ENCODE measurements at places on chromosomes 6 and 20.

GRCh38 chr20:23937303-23938117, 51.1 kb downstream of the GGTLC1 start:
- peak; percentile 60 for DNase-seq

GRCh38 chr6:133350928-133351327, 109.8 kb downstream of the EYA4 start:
- no peak for DNase-seq

DNA sequence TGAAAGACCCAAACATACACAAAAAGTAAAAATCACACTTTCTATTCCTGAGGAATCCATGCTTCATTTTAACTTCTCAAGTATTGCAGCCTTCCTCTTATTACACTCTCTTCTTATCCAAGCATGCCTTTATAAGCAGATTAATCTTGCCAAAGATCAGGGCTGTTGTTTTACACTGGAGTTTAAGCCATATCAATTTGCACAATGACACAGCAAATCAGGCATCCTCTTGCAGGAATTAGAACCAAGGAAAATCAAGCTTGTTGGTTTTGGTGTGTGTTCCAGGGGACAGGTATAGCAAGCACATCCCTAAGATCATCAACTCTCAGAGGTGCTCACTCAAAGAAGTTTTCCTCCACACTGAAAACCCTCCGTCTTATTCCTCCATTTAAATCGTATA, 69.5 kb downstream of the CYP39A1 start:
- no peak for DNase-seq

GRCh38 chr20:57040466-57040865, 226.0 kb downstream of the BMP7 start:
- no peak for DNase-seq

GRCh38 chr6:53727748-53728147, 62.2 kb upstream of the KLHL31 start:
- DNase-seq = no peak

DNA sequence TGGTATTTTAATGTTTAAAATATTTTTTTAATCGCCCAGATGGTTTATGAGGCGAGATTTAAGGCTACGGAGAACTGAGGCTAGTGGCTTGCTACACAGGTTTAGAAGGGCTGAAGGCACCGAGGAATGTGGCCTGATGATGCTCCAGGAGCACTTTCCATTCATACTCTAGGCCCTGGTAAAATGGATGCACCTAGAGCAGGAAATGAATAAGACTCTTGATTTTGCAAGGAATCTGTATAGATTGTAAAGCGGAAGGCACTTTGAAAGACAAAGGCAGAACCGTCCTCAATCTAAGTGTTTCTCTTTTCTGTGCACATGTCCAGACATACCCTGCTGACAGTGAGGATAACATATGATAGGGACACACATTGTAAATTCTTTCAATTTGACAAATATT, 30.1 kb downstream of the POU3F2 start:
- no peak for DNase-seq

DNA sequence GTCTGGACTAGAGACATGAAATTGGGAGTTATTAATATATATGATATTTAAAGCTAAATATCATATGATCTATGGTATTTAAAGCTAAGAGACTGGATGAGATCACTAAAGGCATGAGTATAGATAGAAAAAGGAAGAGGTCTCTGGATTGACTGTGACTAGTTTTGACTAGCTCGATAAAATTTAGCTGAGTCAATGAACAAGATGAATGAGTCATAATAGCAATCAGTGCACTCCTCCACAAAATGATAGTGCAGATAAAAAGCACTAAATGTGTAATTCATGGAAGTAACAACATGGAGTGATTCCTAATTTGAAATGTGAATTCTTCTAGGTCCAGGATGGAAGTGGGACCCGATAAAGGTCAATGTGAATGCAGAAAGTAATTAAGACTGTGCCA, 127.4 kb downstream of the PFDN4 start:
- DNase-seq = no peak

DNA sequence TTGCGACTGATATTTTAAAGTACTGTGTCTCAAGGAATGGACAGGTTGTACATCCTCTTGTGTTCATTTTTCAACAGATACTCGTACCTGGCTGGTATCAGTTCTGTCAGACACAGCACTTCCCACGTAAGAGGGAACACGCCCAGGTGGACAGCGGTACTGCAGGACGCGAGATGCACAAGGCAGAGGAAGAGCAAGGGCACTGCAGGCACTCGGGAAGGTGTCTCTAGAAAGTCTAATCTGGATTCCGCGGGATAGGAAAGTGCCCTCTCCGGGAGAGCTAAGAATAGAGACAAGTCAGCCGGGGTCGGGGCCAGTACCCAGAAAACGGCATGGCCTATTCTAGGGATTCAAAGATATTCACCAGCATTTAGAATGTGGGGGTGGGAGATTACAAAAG, 94.2 kb upstream of the MBOAT1 start:
- DNase-seq = no peak

DNA sequence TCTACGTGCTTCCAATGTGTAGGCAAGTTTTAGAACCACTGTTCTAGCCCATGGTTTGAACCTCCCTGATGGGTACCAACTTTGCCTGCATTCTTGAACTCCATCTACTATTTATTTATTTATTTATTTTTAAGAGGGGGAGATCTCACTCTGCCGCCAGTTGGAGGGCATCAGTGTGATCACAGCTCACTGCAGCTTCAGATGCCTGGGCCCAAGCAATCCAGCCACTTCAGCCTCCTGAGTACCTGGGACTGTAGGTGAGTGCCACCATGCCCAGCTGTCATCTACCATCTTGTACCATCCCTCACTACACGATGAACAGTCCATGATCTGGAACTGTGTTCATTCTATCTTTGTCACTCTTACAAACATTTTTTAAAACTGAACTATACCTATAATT, 28.2 kb downstream of the HLA-F start:
- DNase-seq = no peak

DNA sequence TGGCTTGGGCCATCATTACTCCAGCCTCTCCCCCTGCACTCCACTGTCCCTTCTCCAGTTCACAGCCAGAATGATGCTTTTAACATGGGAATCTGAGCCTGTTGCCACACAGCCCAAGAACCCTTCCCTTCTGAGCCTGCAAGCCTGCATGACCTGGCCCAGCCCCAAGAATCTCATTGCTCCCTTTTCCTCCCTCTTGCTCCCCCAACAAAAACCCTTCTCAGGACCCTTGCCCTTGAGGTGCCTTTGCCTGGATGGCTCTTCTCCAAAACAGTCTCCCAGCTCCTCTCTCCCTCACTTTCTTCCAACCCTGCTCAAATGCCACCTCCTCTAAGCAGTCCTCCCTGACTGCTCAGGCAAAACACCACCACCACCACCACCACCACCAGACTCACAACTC, 157.2 kb downstream of the ANKRD60 start:
- DNase-seq = no peak

GRCh38 chr6:15752820-15753219, 90.0 kb upstream of the DTNBP1 start:
- no peak for DNase-seq

DNA sequence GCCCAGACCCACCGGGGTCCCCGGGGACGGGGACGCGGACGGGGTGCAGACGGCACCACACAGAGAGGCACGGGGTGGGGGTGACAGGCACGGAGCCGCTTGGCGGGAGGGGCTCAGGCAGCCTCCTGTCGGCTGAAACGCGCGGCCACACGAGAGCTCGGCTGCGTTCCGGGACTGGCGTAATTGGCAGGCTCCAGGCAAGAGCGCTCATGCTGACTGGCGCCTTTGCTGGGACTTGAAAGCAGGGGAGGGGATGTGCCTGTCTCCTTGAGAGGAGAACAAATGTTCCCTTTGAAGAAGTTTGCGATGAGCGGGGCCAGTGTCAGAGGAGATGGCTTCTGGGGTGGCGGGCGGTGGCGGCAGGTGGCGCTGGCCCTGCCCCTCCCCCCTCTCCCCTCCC, 25.8 kb downstream of the BHLHE23 start:
- no peak for DNase-seq

GRCh38 chr6:111715321-111715720, 109.6 kb upstream of the TRAF3IP2 start:
- no peak for DNase-seq

DNA sequence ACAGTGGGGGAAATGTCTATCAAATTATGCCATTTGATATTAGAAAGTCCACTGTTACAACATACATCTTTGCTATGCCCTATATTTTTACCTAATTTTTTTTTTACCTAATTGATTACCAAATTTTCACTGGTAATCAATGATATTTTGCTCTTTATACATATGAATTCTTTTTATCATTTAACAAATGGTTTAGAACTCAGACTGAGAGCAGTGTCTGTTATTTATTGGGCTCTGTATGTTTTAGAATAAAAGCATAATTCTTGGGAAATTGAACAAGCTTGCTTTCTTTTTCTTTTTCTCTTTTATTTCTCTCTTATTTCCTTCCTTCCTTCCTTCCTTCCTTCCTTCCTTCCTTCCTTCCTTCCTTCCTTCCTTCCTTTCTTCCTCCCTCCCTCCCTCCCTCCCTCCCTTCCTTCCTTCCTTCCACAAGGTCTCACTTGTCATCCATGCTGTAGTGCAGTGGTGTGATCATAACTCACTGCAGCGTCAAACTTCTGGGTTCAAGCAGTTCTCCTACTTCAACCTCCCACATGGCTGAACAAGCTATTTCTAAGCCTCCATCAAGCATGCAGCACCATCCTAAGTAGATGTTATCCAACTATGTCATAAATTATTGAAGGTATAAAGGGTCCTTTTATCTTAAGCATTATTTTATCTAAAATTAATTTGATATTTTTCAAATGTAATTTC, 911.7 kb upstream of the CITED2 start:
- no peak for DNase-seq

DNA sequence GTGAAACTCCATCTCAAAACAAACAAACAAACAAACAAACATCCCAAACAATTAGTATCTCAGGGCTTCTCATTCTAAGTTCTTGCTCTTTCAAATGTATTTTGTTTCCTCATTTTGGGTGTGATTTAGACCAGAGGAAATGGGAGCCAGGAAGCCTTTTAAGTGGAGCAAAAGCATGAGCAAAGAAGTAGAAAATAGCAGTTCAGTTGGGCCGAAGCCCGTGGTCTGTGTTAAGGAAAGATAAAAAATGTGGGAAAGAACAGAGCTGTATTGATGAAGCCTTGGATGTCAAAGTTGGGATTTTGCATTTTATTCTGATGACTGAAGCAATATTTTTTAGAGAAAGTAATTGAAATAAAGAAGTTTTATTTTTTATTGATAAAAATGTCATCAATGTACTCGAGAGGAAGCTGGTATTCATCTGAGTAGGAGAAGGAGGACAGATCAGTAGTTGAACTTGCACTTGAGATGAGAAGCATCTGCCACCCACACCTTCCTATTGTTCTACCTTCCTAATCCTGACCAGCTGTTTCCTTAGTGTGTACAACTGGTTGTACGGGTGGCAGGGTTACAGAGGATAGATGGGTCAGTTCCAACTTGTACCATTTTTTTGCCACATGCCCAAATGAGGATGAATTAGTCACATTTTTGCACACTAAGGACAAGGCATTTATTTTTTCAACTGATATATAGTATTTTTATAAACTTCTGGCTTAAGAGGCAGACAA, 56.1 kb downstream of the KIAA0408 start:
- no peak for DNase-seq

GRCh38 chr20:17859002-17859615, 109.5 kb downstream of the SNX5 start:
- DNase-seq = no peak

- peak; percentile 36 for DNase-seq
Measured at GRCh38 chr6:30013291-30013922, 47.7 kb upstream of the POLR1H start.

DNA sequence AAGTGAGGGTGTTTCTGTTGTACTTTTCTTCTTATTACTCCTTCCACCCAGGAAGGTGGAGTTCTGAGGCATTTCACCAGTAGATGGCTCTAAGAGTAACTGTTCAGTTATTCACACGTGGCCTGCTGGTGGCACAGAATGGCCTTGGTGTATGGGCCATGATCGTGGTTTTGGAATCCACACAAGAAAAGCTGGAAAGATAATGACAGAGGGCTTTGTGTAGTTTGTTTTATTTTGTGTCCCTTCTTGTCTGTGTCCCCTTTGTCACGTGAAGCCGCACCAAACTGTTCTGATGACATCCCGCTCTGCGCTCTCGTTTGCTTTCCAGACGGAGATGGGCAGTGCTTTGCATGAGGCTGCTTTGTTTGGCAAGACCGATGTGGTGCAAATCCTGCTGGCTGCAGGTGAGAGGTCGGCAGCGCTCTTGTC, 93.4 kb downstream of the ANKS1A start:
- DNase-seq = no peak

DNA sequence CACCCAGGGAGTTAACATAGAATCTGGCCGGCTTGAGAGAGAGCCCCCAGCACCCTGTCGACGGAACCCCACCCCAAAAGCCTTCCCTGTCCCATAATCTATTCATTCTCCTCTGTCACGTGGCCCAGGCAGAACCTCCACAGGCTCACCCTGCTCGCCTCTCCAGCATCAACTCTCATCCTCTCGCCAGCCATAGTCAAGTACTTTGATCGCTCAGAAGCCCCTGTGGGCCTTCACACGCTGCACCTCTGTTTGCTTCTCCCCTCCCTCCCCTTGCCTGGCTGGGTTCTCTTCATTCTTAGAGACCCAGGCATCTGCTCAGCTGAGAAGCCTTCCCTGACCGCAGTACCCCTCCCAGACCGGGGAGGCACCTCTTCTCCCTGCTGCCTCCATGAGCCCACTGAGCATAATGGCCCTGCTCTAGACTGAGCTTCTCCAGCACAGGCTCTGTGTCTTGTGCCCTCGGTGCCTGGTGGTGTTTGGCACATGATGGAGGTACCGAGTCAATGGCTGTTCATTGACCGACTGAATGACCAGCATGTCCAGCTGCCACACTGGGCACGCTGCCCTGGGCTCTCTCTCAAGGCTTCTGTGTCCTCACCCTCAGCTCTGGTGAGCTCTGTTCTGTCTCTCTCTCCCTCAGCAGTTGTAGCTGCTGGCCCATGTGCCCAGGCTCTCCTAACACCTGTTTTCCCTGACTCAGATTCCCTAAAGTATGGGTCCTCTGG, 33.7 kb downstream of the PKIG start:
- no peak for DNase-seq

- DNase-seq = no peak
Measured at GRCh38 chr20:47306755-47307370, 49.6 kb downstream of the ZMYND8 start.

- DNase-seq = no peak
Measured at GRCh38 chr6:15882915-15883314, 220.1 kb upstream of the DTNBP1 start.

DNA sequence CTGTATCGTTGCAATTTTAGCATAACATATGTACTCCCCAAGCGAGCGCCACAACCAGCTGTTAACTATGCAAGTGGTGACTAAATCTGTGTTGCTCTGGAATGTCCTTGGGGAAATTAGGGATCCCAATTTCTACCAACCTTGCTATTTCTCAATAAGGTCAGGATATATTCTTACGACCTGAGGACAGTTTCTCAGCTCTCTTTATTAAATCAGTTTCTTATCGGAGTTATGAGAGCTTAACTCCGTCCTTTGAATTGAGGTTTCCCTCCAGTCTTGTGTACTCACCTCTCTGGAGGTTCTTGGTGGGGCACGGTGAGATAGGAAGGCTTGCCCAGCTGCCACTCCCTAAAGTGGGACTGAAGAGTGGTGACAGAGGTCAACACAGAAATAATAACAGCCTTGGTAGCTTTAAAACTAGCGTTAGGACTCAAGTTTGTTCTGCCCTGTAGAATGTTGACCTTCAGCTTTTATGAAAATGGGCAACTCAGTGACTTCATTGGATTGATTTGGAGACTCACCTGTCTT, 694 bp downstream of the MRPS18B start:
- no peak for DNase-seq

- no peak for DNase-seq
Measured at GRCh38 chr6:54892831-54893230, 46.3 kb downstream of the FAM83B start.

Measured in progenitor cell of endocrine pancreas (in vitro differentiated cells).